ENCODE measurements at places on chromosomes 6 and 20.

- DNase-seq = no peak
Measured at GRCh38 chr6:25447570-25447929, 168.4 kb downstream of the CARMIL1 start.

DNA sequence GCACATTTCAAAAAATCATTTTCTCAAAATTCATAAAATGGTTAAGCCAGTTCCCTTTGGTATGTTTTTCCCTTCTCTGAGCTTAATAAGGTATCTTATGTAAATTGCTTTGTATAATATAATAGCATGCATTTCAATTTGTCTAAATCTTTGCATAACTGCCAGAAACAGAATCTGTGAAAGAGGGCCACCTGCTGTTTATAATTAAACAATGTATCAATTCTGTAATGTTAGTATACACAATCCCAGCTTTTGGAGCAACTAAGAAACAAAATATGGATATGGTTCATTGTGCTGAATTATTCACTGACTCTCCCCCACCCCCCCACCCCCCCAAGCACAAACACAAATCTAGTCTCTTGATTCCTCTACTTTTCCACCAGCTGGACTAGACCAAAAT lies 54.8 kb downstream of the GPX5 start:
- DNase-seq = no peak

DNA sequence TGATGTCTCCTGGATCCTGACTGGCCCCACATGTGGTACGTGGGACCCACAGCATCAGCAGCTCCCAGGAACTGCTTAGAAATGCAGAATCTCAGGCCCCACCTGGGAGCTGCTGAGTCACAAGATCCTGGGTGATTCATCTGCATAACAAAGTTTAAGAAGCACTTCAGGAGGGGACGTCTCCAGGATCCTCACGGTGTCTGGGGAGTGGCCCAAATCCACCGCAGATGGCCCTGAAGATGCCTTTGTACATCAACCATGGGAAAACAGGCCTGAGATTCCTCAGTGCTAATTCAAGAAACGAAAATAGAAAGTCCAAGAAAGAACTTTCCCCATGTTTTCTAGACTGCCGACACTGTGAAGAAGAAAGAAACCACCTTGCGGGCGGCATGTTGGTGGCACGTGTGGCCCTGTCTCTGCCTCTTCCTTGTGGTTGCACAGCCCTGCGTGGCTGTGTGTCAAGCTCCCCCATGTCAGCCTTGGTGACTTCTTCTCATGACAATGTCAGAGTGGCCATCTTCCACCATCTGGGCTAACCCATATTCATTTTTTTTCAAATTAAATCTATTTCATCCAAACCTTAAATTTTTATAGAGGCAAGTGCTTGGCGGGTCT lies 26.1 kb downstream of the RRBP1 start:
- no peak for DNase-seq

GRCh38 chr6:21826023-21826422 lies 232.5 kb downstream of the SOX4 start:
- DNase-seq = no peak

DNA sequence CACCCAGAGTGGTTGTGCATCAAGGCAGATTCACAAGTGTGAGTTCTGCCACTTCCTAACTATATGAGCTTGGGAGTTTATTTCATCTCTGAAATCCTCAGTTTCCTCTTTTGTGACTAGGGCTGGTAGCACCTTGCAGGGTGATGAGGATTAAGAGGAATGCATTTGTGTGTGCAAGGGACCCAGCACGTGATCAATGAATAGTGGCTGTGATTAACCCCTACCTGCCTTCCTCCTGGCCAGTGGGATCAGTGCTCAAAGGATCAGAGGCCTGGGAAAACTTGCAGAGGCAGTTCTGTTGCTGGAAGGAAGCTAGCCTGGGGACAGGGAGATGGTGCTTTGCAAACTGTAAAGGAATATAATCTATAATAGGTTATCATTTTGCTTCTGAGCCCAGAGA lies 7.3 kb downstream of the SDC4 start:
- no peak for DNase-seq

GRCh38 chr6:4950836-4951533 lies 52.9 kb downstream of the RPP40 start:
- no peak for DNase-seq

DNA sequence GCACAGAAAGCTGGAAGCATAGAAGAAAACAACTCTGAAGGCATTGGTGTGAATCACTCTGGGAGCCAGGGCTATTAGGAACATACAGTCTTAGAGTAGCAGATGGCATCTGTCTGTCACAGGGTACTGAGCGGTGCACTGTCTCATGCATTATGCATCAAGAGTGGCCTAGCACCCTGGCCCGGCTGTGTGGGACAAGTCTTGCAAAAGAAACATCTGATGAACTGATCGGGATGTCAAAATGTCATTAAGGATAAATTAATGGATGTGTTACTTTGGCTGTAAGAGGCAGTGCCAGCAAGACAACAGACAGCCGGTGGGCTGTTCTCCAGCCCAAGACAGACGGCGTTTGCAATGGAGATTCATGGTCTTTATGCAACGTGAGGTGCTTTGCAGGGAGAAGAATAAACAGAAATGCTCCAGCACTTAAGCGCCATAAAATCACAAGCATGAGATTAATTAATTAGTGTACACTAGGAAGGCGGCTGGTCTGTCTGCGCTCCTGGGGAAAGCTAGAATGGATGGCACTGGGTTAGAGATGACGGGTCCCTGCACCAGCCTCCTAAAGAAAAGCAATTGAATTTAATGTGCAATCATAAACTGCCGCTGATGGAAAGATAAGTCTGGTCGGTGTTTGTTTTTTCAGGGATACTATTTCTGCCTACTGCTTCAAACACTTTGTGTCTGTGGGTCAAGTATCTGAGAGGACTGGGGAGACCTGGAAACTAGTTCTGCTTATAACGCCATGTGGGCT lies 600.6 kb upstream of the CHD6 start:
- no peak for DNase-seq

DNA sequence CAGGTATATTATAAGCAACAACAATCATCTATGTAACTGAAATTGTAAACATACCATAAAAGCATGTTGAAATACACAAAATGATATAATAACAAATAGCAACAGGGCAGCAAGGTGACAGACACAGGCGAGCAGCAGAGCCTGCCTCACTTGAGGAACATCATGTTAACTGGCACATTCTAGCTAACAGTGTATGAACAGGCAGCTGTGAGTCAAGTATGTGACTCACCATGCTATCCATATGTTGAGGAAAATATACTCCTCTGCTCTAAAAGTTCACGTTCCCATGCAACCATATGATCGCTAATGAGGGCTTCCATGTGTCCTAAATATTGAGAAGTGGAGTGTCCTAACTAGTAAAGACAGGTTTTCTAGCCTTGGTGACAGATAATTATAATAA lies 18.4 kb downstream of the SERAC1 start:
- DNase-seq = no peak

- no peak for DNase-seq
Measured at GRCh38 chr6:149563203-149563927, 2.8 kb upstream of the GINM1 start.

- no peak for DNase-seq
Measured at GRCh38 chr6:134003542-134003951, 48.9 kb downstream of the SLC2A12 start.

- DNase-seq = no peak
Measured at GRCh38 chr20:33445881-33446625, 2.5 kb upstream of the SNTA1 start.

GRCh38 chr6:28982476-28983266 lies 22.4 kb downstream of the ZNF311 start:
- peak; percentile 39 for DNase-seq

GRCh38 chr6:161549977-161550655 lies 276.3 kb upstream of the AGPAT4 start:
- DNase-seq = no peak

DNA sequence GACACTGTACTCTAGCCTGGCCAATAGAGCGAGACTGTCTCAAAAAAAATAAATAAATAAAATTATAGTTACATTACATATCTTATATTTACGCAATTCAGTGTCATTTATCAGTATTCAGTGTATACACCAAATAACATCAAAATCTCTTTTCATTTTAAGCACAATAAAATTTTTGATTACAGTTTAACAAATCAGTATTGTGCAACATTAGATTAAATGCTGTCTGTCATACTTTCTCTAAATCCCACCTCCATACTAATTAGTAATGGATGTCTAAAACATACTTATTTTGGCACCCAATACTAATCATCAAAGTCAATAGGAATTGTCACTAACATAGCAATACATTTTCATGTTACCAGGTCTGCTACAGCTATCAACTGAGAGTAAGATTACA lies 27.4 kb downstream of the IBTK start:
- DNase-seq = no peak

GRCh38 chr6:110325197-110325596 lies 33.0 kb downstream of the METTL24 start:
- no peak for DNase-seq

DNA sequence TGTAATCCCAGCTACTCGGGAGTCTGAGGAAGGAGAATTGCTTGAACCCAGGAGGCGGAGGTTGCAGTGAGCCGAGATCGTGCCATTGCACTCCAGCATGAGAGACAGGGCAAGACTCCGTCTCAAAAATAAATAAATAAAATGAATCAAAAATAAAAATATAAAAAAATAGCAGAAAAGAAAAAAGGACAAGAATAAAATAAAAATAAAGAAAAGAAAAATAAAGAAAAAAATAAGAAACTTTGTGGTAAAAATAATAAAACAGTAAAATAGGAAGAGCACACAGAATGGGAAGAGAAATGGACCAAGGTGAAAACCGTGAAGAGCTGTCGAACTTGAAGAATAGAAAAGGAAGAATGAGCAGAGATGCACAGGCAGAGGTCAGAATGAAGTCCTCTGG lies 63.0 kb downstream of the SNX5 start:
- no peak for DNase-seq

- DNase-seq = no peak
Measured at GRCh38 chr20:41178495-41178894, 41.2 kb downstream of the PLCG1 start.

DNA sequence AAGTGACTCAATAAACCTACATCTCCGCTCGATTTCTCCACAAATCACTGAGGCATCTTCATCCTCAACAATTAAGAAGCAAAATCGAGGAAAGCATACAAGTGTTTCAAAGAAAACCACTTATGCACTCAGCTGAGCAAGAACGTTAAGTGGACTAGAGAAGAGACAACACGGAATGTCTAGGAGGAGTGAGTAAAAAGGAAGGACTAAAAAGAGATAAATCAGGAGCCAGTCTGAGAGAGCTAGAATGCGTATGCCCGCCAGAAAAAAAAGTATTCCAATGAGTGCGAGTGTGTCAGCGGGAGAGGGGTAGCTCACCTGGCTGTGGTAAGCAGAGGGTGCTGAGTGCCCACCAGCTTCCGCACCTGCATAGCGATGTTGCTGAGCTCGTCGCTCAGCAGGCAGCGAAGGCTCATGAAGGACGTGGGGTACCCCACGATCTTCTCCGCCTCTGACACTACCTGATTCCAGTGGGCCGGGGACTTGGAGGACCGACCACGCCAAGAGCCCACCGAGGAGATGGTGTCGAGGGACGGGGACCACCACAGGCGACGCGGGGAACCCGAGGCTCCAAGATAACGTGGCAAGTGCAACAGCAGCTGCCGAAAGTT lies 587 bp downstream of the PDSS2 start:
- no peak for DNase-seq

DNA sequence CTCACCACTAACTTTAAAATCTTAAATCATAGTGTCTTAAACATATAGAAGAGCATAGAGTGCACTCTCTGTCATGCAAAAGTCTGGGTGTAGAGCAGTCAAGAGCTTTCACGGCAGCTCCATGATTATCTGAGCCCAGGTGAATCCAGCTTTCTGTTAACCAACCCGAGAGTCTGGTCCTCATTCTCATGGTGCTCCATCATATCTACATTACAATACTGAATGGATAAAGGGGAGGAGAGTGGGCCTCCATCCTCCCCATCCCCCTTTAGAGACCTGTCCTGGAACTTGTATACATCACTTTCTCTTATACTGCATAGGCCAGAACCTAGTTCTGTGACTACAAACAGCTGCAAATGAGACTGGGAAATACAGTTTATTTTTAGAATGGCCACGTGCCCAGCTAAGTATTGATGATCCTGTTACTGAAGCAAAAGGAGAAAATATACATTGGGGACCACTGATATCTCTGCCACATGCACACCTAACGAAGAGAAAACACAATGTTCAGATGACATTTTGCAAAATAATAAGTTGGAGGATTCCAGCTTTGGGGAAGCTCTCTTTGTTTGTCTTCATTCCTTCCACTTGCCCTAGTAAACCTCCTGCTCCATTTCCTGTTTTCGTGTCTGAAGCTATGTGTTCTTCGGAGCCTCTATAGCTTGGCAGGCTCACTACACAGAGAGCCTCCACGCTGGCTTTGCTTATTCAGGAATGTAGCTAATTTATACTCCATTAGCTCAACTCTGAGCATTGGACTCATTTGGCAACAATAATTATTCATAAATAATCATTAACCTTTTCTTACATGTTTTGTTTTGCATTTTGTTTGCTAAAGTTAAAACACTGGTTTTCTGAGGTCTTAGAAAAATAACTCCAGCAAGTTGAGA lies 110.1 kb downstream of the IYD start:
- no peak for DNase-seq

DNA sequence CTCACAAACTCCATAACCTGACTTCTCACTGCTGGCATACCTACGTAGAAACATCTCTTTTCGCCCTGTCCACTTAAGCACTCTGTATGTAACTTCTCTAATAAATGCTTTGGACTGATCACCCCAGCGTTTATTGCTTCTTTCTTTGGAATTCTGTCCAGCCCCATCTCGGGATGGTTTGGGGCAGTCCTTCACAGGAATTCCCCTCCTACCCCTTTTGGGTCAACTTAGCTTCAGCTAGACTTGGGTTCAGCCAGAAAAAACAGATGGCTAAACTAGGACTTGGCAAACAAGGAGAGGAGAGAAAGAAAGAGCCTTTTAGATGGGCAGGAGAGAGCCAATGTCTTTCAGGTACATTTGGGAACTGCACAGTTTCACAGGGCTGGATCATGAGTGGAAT lies 3.9 kb upstream of the LTV1 start:
- DNase-seq = no peak

Data from head of caudate nucleus (tissue), 42 donors.